Stimulated activated CD8-positive, alpha-beta memory T cell treated with anti-CD3 and anti-CD28 coated beads, Interleukin-7, amount 100 ng/mL, for 1 hour (primary cell): ENCODE measurements at places on chromosomes 1 and 21.

- no peak for DNase-seq
Observed at GRCh38 chr1:52798331-52798730, 44.2 kb upstream of the ZYG11A start.

DNA sequence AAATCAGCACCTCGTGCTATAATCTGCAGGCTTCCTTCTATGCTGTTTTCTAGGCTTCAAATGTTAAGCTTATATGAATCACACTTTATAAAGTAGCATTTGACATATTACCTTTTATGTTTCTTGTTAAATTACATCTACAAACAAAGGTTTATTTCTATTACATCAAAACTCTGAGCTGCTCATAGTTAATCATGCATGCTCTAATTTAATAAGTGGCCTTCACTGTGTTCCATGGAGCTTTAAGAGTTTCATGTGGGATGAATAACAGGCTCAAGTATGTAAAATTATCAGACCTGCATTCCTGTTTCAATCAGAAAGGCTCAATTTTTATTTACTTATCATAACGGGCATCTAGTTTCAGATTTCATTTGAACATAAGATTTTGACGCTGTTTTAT, 13.0 kb downstream of the SLC19A2 start:
- DNase-seq: no peak

DNA sequence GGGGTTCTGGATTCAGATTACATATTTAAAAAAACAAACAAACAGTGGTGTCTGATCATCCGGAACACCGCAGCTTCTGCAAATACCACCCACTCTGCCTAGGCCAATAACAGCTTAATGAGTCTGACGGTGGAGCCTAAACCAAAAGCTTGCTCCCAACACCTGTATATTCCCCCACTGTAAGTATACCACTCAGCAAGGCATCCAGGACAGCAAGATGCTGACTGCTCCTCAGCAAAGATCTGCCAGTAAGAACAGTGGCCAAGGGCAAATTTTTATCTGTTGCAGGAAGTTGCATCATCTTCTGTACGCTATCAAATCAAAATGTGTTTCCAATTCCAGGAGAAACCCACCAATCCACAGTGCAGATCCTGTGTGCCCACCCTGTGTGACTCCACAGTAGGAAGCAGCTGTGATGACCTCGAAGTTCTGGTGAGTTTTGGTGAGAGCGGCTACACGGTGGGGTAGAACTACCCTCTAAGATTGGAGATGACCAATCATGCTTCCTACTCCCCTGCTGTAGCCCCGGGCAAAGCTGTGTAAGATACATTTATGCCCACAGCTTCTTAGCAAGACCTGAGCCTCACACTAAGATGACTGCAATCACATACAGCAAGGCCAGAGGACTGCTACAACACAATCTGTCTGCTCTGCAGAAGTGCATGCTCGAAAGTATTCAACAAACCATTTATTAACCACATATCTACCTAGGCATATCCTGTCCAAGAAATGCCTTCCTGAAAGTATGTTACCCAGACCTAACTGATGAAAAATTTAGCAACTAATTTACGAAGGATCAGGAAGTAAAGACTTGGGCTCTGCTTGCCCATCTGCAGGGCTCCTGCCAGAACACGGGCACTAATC, 30.5 kb downstream of the SIPA1L2 start:
- no peak for DNase-seq

GRCh38 chr1:222251847-222252246, 296.1 kb downstream of the HHIPL2 start:
- no peak for DNase-seq

GRCh38 chr21:42491328-42491727, 4.7 kb downstream of the RSPH1 start:
- DNase-seq: no peak

DNA sequence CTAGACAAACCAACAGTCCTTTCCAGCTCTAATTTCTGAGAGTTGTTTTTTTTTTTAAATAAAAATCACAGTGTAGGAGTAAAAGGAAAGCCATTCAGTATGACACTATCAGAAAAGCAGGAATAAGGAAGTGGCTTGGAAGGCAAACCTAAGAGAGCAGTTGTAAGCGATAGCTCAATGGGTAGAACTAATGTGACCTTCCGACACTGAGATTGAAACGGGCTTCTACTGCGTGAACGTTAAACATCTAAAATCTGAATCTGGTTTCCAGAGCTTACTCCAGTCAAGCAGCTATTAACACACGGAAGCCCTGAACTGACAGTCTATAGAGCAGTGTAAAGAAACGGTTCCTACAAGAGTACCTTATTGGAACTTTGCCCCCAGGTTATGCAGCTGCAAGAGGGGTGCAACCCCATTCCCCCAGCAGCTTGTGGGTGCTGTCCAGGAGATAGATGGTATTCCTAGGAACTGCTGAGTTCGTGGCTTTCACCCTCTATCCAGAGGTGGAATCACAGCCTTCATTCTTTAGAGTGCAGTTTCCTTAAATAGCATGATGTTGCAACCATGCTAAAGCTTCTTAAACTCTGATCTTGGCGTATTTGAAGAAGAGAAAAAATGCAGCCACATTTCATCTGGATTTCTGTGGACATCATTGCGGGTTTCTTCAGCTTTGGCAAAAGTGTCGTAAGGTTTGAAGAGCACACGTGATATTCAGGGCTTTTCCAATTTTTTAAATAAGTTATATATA, 3.3 kb upstream of the IRF2BP2 start:
- DNase-seq: no peak

DNA sequence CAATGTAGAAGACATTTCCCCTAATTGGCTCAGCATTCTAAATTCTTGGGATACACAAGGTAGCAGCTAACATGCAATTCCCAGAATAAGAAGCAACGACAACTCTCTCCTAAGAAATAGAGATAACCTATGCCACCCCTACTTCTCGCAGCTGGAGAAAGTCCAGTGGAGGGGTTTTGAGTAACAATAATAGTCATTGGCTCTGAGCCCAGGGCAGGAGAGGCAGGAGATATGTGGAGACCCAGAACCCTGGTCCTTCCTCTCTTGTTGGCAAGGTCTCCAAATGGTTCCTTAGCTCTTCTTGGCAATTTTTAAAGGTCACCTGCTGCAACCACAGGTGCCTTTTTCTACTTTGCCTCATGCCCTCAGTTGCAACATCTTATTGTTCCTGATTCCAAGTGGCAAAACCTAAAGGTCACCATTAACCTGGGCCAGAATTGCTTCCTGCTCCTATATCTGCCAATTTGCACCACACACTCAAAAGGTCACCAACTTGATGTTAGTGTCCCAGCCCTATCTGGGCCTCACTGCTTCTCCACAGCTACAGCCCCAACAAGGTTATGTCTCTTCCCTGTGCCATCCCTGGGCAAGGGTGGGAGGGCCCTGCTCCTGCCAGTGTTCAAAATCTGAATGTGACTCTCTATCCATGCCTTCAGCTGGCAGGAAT, 36.7 kb downstream of the TBX15 start:
- DNase-seq: no peak

- DNase-seq: no peak
Observed at GRCh38 chr1:240501115-240501514, 110.8 kb downstream of the GREM2 start.

- DNase-seq: no peak
Observed at GRCh38 chr1:181140891-181141290, 52.4 kb downstream of the IER5 start.
